Retina (tissue), 1 donor: ENCODE measurements at places on chromosomes 2 and 18.

DNA sequence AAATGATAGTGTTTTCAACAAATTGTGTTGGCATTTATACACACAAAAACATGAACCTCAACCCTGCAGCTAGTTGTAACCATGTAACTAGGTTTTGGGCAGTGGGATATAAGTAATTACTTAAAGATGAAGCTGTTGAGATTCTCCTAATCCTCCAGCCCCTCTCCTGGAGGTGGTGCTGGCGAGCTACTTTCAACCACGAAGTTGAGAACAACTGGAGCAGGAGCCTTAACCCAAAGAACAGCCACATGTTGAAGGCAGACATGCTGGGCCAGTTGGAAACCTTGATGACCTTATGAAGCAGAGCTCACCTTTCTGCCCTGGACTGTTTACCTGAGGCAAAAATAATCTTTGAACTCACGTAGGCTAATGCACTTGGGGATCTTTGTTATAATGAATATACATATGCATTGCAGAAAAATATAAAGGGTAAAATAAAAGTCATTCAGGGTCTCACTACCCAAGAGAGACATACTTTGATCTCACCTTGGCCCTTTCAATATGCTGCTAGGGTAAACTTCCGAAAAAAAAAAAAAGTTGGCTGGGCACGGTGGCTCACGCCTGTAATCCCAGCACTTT lies 89.6 kb upstream of the NPAS2 start:
- no peak for DNase-seq

- DNase-seq, result no peak
These were observed 42.3 kb upstream of the PTPRM start for GRCh38 chr18:7524786-7525185.

DNA sequence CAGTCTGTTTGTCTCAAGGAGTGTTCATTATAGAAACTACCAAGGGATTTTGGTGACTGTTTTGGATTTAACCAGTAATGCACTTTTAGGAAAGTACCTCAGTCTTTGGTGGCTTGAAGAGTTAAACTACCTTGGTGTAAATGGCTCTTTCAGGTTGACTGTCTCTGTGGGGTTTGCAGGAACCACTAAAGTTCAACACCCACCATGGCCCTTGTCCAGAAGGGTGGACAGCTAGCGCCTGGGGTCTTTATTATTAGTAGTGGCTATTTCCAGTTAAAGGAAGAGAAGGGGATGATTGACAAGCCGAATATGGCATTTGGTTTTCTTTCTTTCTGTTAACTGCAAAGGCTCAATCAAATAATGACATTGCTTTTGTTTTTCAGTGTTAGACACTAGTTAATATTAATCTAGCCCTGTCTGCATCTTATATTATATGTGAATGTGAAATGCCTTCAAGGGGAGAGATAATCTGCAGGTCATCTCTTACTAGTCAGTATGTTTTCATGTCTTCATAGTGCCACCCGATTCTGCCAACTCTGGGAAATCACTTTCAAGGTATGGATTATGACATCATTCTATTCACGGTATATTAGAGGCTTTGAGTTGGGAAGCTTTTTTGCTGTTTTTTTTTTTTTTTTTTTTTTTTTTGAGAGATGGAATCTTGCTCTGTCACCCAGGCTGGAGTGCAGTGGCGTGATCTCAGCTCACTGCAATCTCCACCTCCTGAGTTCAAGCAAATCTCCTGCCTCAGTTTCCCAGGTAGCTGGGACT lies 56.4 kb downstream of the MAP4K4 start:
- no peak for DNase-seq

DNA sequence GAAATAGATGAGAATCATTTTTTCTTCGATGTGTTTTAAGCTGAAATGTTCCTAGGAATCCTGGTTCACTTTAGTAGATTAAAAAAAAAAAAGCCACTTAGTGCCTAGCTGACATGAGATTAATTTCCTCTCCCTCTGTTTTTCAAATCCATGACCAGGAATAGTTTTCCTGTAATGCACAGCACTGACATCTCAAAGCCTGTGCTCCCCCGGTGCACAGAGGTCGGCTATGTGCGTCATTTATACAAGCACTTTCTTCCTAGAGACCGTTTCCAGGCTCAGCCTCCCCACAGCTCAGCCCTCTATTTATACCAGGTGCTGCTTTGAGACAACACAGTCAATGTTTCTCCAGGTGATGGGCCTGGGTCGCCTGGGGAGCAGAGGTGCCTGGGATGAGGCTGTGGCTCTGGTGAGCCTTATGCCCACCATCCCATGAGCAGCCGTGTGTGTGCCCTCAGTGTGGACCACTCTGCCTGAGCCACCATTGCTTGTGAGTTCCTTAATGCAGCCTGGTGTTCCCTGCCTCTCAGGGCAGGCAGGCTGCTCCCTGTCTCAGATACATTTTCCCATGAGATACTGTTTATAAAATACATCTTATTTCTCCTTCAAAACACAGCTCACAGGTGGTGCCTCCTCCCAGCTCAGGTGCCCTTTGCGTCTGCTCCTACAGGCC lies 515.7 kb upstream of the HS6ST1 start:
- no peak for DNase-seq

DNA sequence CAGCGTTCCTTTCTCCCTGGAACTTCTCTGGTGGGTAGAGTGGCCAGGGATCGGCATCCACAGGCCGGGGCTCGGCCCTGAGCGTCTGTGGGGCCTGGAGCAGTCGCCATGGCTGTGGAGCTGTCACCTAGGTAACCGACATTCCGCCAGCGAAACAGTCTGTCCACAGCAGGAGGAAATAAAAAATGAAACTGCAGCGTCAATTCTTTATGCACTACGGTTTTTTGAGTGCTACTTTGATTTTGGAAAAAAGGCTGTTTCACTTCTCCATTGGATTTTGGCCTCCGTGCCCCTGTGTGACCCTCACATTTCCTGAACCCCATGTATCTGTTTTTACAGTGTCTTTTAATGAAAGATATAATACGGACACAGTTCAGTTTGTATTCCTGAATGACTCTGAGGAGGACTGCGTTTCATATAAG lies 163.4 kb downstream of the LDLRAD4 start:
- DNase-seq, result peak; percentile 75

DNA sequence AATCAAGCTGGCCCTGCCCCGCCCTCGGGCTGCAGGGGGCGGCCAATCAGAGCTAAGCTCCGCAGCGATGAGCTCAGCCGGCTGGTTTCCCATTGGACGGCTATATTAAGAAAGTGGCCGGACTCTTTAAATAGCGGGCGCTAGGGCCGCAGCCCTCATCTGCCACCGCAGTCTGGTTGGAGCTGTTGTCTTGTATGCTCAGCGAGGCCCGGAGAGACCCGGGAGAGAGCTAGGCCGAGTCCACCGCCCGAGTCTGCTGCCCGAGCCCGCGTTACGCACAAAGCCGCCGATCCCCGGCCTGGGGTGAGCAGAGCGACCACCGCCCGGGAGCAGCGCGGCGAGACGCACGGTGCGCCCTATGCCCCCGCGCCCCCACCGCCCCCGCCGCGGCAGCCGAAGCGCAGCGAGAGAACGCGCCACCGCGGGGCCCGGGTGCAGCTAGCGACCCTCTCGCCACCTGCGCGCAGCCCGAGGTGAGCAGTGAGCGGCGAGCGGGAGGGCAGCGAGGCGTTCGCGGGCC lies at the start of gene RHOB:
TSS of gene RHOB (plus strand) at position 158 of the 520 bp plus-strand sequence. CDS start 392 bp downstream, outside the sequence.
- DNase-seq, result peak; percentile 98

DNA sequence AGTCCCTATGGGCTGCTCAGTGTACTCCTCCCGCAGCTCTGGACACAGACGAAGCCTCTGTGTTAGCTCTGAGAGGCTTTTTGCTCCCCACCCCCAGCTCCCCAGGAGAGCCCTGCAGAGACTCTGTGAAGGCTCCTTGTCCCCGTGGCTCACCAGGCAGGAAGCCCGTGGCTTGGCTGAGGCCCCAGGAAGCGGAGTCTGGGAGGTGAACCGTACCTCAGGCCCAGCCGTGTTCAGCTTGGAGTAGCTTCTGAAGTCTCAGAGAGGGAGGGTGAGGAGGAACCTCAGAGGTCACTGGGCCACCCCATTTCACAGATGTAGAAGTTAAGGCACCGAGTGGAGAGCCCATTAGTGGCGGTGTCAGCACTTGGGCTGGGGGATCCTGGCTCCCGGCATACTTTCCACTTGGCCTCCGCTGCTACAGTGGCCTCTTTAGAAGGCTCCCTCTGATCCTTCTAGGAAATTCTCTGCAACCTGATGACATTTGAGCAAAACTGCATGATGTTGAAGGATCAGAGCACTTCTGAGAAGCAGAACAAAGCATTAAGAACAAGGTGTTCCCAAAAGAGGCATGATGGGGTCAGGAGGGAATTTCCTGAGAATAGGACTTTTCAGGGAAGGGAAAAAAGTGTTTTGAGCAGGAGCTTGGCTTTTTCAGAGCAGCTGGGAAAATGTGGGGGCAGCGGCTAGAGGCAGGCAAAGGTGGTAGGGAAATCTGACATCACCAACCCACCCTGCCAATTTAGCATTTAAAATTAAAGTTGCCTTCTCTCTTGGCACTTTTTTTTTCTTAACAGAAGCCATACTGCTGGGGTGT lies 79.1 kb downstream of the MCFD2 start:
- no peak for DNase-seq

- DNase-seq, result no peak
These were observed 168.4 kb downstream of the SOCS6 start for GRCh38 chr18:70457223-70457622.

GRCh38 chr2:126835831-126836230 lies 62.9 kb upstream of the TEX51 start:
- DNase-seq, result no peak

- DNase-seq, result no peak
These were observed 971 bp upstream of the FBXO41 start for GRCh38 chr2:73285159-73285739.

GRCh38 chr2:187995556-187995955 lies 296.1 kb upstream of the GULP1 start:
- no peak for DNase-seq

DNA sequence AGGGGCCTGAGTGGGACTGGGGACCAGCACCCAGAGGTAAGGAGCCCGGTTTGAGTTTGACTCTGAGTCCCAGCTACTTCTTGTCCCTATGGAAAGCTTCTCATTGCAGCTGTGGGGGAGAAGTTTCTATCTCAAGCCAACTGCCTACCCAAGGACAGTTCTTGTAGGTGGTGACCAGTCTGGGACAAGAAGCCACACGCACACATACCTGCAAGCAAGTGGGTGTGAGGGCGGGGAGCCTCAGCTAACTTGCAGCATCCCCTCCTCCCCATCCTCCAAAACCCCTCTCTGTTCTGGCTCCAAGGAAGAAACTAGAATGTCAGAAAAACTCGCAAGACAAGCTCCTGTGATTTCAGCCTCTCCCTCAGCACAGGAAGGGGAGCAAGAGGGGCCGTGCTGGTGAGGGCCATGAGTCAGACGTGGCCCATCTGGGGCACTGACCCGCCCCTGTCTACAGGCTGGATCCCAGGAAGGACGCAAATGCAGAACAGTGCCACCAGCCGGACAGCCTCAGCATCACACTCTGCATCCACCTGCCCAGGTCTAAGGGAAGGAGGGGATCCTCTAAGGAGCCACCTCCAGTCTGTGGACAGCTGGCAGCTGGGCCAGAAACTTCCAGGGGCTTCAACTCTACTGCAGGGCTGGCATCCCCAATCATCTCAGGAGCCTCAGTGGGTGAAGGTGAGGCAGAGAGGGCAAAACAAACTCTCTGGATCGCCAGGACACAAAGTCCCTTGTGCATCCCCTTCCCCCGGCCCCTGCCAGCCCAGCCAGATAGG lies 103.4 kb downstream of the TNS1 start:
- no peak for DNase-seq

DNA sequence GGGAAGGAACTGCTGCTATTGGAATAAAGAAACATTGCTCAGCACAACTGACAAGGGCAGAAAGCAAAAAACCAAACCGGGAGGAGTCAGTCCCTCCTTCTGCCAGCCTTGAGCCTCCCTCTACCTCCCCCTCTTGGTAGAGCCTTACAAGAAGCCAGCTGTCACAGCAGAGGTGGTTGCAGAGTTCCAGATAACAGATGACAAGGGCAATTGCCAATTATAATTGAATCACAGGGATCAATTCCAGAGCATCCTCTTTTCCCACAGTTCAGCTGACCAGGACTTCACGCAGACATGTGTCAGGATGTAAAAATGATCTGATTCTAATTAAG lies 548.2 kb upstream of the LRRTM1 start:
- DNase-seq, result peak; percentile 24

- no peak for DNase-seq
These were observed 205.2 kb upstream of the SPOPL start for GRCh38 chr2:138296365-138296764.

GRCh38 chr18:56522816-56523215 lies 115.6 kb downstream of the TXNL1 start:
- no peak for DNase-seq

DNA sequence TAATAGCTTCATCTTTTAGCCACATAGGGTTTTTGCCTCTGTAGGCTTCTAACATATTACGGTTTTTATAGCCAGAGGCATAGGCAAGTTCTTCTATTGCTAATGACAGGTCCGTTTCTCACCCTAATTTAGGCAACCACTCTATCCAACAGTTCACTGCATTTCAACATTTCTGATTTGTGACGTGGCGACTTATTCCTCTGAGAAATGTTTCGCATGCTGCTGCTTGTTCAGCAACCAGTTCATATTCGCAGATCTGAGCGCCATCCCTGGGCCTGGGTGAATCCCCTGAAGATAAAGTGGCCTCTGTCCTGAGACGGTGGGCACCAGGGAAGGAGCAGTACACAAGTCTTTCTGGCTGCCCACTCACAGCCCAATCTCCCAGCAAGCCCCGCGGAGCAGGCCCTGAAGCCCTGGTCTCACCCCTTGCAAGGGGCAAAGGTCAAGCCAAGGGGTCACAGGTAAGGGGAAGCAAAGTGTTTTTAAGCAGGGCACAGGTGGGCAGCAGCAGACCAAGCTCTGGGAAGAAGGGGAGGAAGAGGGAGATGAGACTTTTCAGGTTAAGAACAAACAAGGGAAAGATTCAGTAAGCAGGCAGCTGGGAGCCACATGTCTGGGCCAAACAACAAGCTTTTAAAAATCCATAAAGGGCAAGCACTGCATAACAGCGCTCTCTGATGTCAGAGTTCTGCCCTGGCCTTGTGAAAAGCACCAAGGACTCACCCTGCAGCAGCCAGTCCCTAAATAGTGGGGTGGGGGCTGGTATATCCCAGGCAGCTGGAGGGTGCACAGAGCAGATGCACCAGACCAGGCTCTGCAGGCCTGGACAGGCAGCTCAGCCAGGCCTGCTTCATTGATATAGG lies 10.8 kb upstream of the COX7A2L start:
- DNase-seq, result no peak

DNA sequence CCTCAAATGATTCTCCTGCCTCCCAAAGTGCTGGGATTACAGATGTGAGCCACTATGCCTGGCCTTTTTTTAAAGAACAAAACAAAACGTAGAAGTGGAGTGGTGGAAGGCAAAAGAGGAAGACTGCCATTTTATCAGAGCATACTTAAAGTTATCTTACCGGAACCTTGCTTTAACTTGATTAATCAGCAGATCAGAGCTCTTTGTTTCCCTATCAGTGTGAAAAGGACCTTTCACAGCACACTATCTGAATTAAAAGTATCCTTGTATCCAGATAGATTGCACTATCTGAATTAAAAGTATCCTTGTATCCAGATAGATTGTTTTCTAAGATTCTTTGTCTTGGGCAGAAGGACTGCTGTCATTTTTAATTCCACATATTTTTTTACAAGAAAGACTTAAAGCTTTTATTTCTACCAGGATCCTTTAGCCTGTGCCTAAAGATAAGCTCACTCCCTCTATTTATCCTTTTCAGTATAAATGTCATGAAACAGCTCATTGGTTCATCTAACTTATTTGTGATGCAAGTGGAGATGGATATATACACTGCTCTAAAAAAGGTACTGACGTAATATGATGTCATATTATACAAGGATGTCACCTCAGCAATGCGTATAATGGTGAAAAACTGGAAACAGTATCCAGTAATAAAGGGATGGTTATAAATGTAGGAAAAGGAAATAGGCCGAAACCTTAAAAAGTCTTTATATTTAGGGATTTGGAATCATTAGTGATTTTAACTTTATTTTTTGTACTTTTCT lies 17.8 kb downstream of the GMCL1 start:
- DNase-seq, result no peak

GRCh38 chr18:63031375-63031774 lies 288.2 kb downstream of the BCL2 start:
- no peak for DNase-seq
